SJSA1 (cell line): ENCODE measurements at places on chromosomes 11 and 22.

- DNase-seq: no peak
Measured at GRCh38 chr22:39658367-39658766, 87.8 kb downstream of the CACNA1I start.

- DNase-seq: no peak
Measured at GRCh38 chr11:31987118-31988005, 103.5 kb upstream of the RCN1 start.

DNA sequence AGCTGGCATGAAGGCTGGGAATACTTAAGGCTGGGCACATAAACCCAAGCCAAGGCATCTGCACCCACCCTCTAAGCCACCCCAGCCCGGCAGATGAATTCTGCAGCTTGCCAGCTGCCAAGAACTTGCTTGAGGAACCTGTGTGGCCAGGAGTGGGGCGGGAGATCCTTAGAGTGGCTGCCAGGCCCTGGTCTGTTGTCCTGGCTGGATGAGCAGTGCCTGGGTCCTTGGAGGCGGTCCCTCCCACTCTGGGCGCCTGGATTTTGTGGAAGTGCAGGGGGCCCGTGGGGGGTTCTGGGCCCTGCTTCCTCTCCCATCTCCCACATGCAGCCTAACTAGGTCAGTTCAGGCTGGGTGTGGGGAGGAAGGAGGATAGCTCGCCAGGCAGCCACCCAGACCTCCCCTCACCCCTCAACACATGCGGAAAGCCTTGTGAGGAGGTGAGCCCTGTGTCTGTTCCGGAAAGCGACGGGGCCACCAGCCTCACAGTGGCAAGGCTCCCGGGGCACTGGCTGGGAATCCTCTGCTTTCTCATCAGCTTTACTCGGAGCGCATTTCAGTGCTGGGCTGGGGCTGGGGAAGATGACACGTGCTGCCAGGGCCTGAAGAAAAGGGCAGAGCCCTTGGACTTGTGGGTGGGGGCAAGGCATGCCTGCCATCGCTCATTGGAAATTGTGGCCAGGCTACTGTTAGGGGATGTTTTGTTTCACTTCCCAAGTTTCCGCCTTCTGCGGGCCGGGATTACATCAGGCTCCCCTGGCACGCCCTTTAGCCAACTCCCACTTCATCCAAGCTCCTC, 8.4 kb downstream of the DAGLA start:
- DNase-seq: no peak

- DNase-seq: no peak
Measured at GRCh38 chr11:43393765-43394355, 35.1 kb downstream of the TTC17 start.

DNA sequence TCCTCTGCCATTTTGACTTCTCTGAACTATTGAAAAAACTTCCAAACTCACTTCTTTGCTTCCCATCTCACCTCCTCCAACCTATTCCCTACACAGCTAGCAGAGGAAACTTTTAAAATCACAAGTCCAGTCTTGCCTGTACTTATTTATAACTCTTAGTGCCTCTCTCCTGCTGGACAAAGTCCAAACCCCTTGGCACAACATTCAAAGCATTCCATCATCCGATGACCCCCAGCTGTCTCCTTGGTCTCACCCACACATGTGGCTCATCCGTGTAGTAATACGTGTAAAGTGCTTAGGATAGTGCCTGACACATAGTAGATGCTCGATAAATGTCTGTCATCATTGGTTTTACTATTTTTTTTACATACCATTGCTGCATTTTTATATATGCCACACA, 101.4 kb downstream of the PARVA start:
- DNase-seq: no peak

GRCh38 chr22:50236731-50237409, 8.0 kb downstream of the TUBGCP6 start:
- DNase-seq: no peak

GRCh38 chr22:28734393-28734792, 7.2 kb downstream of the CHEK2 start:
- DNase-seq: no peak

DNA sequence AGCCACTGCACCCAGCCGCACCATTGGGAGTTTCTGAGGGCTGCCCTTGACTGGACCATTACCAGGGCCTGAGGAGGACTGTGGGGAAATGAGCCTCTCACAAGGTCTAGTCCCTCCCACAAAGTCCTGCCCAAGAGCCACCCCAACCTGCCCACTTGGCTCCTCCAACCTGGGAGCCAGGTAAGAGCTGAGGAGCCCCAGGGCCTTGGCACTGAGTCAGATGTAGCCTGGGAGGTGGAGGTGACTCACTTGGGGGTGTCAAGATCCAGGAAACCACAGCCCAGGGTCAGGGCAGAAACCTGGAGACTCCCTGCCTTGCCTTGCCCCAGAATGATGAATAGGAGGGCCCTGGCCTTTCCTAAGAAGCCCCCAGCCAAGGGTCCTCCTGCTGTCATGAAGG, 25.8 kb upstream of the P2RY2 start:
- no peak for DNase-seq

- no peak for DNase-seq
Measured at GRCh38 chr11:3879216-3879966, 23.9 kb downstream of the STIM1 start.

DNA sequence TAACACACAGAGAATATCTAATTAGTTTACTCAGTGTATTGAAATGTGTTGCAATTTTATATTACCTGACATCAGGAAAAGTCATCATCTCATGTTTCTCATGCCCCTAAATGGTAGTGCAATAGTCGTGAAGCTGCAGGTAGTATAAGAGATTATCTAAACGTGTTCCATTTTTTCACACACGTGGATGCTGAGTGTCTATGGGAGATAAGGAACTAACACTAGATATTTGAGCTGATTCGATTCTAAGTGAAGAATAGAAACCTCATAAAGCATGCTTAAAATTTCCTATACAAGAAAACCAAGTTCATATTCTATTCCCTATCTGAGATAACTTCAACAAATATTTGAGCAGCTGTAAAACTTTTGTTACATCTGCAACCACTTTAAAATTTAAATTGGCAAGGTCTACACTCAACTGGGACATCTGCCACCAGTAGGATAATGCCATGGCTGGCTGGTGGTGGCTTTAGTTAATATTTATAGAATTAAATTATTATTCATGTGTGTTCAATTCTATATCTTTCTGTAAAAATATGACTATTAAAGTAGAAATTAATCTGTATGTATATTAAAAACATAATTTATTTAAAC, 388.8 kb downstream of the LUZP2 start:
- no peak for DNase-seq

DNA sequence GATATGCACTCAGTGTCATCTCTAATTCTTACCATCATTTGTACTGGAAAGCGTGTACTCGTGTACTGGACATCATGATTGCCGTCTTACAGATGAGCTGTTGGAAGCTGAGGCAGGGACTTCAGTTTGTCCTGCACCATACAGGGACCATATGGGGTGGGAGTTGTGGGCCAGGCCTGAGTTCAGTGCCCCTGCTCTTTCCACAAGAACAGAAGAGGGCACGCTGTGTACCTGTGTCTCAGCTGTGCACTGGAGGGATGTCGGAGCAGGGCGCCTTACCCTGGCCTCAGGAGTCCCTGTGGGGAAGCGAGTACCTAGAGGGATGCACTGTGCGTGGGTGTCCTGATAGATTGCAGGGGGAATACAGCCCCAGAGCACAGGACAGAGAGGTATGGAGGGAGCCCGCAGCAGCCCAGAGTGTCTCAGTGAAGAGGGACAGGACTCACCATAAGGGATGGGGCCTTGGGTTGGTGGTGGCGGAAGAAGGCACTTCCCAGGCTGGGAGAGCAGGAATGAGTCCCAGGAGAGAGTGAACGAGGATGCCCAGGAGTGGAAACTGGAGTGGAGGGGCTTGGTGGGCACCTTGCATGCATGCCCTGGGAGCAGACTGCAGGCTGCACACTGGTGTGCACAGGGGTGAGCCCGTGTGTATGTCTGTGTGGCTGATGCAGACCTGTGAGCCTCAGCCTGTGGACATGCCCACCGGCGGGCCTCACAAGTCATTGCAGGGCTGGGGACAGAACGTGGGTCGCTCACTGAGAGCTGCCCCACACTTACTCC, 329.7 kb downstream of the TBC1D22A start:
- DNase-seq: no peak

DNA sequence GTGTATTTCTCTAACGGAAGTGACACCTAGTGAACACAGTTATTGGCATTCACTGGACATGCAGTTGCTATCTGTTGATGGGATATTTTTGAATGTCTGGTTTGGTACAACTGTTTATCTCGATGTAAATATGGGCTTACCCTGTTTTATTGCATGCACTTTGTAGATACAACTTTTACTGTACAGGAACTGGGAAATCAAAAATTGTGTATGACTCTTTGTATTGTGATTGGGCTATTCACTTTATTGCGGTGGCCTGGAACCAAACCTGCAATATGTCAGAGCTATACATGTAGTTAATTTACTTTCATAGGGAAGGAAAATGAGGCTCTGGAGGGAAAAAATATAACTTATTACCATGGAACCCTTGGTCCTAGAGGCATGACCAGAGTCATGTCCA, 380.7 kb upstream of the KIRREL3 start:
- DNase-seq: no peak

DNA sequence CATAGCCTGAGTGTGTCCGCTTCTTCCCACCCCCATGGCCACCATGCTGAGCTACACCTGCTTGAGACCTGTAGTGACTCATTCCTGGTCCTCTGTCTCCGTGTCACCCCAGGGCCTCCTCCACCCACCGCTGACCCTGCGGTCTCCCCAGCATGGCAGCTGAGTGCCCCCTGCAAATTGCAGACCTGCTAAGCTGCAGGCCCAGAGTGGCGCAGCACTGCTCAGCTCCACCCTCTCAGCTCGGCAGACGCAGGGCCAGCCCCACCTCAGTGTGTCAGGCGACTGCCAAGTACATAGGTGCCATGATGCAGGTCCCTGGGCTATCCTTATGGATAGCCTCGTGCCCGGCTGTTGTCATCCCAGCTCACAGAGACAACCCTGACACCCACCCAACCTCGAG, 13.1 kb downstream of the MS4A15 start:
- DNase-seq: no peak
